ENCODE measurements at places on chromosomes 2 and 18. TPM values are rescaled to one million over a fixed set of nuclear protein-coding genes. Genes with fewer than 3 reads are reported as not detected.

KDM3A gene
- total RNA-seq: 130 TPM

SIX2 gene
- total RNA-seq: 0.10 TPM

SP140 gene
- total RNA-seq: 96.6 TPM

TMEM198 gene
- total RNA-seq: not detected

MAP3K19 gene
- total RNA-seq: not detected

GRB14 gene
- 2.0 TPM for total RNA-seq

CCDC68 gene
- not detected for total RNA-seq

OSBPL1A gene
- 4.2 TPM for total RNA-seq

FHL2 gene
- 2.2 TPM for total RNA-seq

ZAP70 gene
- 137 TPM for total RNA-seq

KCTD1 gene
- total RNA-seq: 1.3 TPM

ALPI gene
- not detected for total RNA-seq

ITGA6 gene
- total RNA-seq: 116 TPM

MPP4 gene
- under 0.01 TPM for total RNA-seq

ARHGAP15 gene
- total RNA-seq: 334 TPM

ABI2 gene
- total RNA-seq: 11.4 TPM

SCN9A gene
- 0.63 TPM for total RNA-seq

CRYGD gene
- total RNA-seq: not detected

LBX2 gene
- 0.21 TPM for total RNA-seq

RGPD5 gene
- 217 TPM for total RNA-seq

TRIB2 gene
- total RNA-seq: 74.6 TPM

MAPK4 gene
- total RNA-seq: not detected

SCN3A gene
- 3.3 TPM for total RNA-seq

ZNF396 gene
- total RNA-seq: 0.52 TPM

INHA gene
- not detected for total RNA-seq

SNRNP200 gene
- total RNA-seq: 80.5 TPM

HOXD12 gene
- total RNA-seq: not detected

RETSAT gene
- 6.9 TPM for total RNA-seq

CNTNAP5 gene
- not detected for total RNA-seq

DUSP19 gene
- total RNA-seq: 0.42 TPM

TLX2 gene
- total RNA-seq: 0.10 TPM

RAD51AP2 gene
- not detected for total RNA-seq

SPHKAP gene
- not detected for total RNA-seq

HOXD10 gene
- not detected for total RNA-seq
